ENCODE measurements at places on chromosomes 16 and 17.

DNA sequence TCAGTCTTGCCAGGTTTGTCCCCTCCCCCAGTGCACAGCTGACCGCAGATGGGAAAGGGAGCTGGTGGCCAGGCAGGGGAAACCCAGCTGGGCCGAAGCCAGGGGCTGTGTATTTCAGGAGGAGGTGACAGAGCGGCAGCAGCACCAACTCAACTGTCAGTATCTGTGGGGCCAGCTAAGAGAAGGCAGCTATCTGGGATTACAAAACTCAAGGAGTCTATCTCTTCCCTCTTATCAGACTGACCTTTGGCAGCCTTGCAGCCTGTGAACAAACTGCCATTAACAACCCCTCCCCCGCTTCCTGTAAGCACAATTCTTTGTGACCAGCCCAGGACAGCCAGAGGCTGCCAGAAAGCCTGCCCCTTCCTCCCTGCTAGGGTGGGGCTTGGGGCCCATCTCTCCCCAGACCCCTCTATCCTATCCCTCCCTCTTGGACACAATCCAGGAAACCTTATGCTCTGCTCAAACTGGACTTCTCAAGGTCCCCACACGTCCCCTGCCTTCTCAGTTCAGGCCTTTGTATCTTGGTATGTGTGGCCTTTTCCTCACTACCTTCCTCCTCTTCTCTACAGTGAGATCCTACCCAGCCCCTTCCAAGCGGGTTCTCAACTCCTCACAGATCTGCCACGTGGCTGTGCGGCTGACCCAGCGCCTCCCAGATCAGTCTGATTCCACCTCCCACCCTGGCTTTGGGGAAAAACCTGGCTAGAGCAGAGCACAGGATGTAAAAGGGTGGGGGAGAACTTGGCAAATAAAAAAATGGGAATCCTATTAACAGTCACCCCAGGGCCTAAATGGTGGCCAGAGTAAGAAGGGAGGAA lies 10.5 kb downstream of the ST3GAL2 start:
- no peak for DNase-seq

DNA sequence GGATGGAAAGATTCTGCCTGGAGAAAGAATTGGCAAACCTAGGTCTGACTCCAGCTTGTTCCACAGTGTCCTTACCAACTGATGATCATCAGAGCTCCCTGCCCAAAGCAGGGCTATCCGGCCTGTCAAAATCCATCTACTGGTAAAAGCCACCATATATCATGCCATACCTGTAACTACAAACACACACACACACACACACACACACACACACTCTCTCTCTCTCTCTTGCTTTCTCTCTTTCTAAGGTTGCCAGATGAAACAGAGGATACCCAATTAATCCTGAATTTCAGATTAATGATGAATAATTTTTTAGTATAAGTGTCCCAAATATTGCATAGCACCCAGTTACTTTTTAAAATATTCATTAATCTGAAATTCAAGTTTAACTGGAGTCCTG lies 1.5 kb upstream of the MMP28 start:
- no peak for DNase-seq

- DNase-seq = no peak
Observed at GRCh38 chr17:17626151-17626805, 34.8 kb upstream of the PEMT start.

DNA sequence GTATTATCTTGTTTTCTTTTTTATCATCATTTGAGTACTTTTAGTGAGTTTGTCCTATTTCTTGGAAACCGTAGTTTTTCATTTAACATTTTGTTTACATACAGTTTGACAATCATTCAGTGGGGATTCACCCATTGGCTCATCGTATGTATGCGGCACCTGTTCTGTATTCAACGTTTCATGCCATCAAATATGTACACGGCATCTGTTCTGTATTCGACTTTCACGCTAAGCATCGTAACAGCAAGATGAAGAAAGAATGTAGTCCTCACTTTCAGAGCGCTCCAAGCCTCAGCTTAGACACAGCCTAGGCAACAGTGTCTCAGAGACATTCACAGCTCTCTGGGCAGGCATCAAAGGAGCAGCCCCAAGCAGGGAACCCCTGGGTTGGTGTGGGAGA lies 177.2 kb upstream of the CHMP6 start:
- DNase-seq = no peak

DNA sequence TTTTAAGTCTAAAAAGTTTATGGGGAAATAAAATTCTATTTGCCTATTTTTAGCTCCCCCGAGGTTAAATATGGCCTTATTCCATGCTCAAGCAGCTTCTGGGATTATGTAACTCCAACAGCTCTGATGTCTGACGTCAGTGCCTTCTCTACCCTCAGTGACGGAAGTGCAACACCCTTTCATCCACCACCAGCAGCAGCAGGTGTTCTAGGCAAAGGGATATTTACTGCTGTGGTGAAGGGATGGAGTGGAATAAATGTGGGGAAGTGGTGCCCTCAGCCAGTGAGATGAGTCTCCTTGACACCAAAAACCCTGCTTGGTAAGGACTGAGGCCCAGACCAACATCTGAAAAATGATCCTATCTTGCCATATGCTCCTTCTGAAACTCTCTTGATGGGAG lies 247.4 kb downstream of the SHISA9 start:
- no peak for DNase-seq

DNA sequence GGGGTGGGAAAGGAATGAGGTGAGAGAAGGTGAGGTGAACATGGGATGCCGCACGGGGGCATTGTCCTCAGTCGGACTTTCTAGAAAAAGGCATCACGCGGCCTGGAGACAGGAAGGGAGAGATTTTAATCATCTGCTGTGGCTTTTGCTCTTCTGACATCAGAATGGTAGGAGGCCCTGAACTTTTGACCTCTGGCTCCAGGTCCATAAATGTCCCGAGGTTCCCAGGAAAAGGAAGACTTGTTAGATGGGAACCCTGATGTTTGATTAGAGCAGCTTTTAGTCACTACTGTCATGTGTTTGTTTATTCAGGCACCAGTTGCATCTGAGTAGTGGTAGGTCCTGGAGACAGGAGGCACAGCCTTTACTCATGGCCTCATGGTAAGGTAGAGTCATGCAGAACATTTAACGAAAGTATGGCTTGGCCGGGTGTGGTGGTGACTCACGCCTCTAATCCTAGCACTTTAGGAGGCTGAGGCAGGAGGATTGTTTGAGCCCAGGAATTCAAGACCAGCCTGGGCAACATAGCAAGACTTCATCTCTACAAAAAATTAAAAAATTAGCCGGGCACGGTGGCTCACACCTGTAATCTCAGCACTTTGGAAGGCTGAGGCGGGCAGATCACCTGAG lies 203.1 kb downstream of the MSI2 start:
- no peak for DNase-seq

- no peak for DNase-seq
Observed at GRCh38 chr17:61496174-61496956, 44.1 kb downstream of the TBX4 start.

DNA sequence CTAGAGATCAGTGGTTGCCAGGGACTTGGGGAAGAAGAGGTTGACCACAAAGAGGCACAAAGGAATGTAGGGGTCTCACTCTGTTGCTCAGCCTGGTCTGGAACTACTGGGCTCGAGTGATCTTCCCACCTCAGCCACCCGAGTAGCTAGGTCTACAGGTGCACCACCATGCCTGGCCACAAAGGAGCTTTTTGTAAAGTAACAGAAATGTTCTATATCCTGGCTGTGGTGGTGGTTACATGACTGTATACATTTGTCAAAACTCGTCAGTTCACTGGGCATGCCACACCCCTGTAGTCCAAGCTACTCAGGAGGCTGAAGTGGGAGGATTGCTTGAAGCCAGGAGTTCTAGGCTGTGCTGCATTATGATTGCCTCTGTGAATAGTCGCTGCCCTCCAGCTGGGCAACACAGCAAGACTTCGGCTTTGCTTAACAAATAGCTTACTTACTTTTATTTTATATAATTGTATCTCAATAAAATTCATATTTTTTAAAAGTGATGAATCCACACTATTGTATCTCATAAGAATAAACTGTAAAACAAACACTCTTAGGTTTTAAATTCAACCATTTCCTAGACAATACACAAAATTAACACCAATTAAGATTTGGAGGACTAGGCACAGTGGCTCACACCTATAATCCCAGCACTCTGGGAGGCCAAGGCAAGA lies 5.0 kb downstream of the SKA2 start:
- no peak for DNase-seq

DNA sequence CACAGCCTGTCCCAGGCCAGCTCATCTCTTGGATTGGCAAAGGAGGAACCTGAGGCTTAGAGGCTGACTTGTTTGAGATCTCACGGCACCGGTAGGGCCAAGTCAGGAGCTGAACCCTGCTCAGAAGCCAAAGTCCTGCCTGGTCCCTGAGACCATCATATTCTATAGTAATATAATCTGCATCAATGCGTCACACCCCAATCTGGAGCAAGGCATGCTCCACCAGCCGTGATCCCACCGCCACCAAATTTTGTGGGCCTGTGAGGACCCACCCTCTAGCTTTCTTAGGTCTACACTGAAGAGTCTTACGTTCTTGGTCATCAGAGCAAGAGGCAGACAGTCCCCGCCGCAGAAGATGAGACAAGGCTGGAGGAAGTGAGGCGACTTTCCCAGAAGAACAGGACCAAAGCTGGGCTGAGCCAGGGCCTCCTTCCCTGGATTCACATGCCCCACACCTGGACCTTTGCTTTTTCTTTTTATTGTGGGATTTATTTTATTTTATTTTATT lies 2.7 kb downstream of the SULT1A1 start:
- DNase-seq = no peak

GRCh38 chr17:60577147-60577915 lies 22.7 kb upstream of the PPM1D start:
- DNase-seq = no peak

GRCh38 chr17:32386844-32387243 lies 36.9 kb downstream of the ZNF207 start:
- no peak for DNase-seq

GRCh38 chr17:61723183-61723582 lies 132.2 kb upstream of the NACA2 start:
- no peak for DNase-seq

DNA sequence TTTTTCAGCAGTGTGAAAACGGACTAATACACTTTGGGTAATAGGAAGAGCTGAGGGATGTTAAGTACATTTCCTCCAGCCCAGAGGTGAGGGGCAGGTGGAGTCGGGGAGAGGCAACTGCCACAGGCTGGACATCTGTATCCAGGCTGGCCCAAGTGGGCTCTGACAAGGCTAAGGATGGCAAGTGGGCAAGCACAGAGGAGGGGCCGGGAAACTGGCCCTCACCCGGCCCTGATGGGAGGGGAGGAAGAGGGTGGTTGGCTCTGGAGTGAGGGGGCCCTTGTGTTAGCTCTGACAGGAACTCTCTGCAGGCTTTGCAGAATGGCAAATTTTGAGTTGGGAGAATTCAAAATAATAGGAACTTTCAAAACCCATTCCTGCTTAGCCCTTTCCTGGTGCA lies 251.0 kb upstream of the TNRC6C start:
- no peak for DNase-seq

DNA sequence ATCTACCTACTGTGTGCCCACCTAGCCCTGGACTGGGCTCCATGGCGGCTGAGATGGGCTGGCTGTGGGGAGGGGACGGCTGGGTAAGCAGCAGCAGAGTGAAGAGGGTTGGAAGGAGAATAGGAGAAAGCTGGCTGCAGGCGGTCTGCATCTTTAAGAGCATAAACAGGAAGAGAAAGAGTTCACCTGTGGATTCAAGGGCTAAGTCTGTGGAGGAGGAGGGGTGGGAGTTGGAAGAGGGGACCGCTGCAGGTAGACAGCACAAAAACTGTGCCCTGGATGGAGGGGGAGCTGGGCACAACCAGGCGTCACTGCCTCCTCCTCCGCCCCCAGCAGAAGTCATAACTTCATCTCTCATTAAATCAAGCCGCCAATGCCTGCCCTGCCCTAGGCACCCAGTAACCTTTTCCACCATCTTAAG lies 677 bp downstream of the SLC13A2 start:
- DNase-seq = no peak

DNA sequence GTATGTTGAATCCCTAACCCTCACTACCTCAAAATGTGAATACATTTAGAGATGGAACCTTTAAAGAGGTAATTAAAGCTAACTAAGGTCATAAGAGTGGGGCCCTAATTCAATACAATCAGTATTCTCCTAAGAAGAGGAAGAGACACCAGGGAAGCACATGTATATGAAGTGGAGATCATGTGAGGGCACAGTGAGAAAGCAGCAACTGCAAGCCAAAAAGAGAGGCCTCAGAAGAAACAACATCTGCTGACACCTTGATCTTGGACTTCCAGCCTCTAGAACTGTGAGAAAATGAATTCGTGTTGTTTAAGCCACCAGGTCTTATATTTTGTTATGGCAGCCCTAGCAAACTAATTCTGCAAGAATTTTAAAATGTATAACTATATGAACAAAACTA lies 13.2 kb upstream of the SLFN5 start:
- no peak for DNase-seq

DNA sequence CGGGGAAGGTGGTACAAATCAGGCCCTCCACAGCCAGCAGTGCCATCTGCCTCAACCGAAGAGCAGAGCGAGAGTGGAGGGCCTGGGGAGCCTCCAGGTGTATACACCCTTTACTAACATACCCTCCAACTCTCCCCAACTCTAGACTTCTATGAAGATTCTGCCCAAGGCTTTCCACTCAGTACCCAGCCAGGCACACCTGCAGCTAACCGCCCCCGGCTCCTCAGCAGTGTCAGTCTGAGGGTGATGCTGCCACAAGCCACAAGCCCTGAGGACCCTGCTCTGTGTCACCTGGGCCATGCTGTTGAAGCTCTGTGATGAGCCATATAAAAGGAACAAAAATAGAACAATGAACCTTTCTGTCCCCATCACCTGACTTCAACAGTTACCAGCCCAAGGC lies 3.8 kb downstream of the CENPV start:
- no peak for DNase-seq

- DNase-seq = no peak
Observed at GRCh38 chr16:76539609-76540008, 262.4 kb downstream of the CNTNAP4 start.

- DNase-seq = no peak
Observed at GRCh38 chr16:82363026-82363816, 193.2 kb upstream of the MPHOSPH6 start.

DNA sequence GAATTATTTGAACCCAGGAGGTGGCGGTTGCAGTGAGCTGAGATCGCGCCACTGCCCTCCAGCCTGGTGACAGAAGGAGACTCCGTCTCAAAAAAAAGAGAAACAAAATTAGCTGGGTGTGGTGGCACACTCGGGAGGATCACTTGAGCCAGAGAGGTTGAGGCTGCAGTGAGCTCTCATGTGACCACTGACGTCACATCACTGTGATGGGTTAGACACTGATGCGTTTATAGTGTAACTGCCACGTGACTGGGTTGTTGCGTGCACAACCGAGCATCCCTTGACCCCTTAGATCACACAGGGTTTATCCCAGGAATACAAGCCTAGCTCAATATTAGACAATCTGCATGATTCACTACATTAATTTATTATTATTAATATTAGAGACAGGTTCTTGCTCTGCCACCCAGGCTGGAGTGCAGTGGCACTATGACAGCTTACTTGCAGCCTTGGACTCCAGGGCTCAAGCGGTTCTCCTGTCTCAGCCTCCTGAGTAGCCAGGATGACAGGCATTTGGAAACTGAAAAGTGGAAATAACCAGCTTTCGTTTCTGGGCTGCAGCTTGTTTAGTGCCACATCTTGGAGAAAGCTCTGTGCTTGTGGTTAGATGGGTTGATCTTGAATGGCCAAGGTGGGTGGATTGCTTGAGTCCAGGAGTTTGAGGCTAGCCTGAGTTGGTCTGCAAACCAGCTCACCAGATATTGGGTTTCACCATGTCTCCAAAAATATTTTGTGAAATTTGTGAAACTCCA lies 26.4 kb upstream of the ABR start:
- DNase-seq = no peak
